Right hindlimb (tissue), 1 donor: ENCODE measurements at places on chromosomes 1 and 21.
A peak's percentile ranks its signal among the peaks of the same experiment; 100 is the strongest.

DNA sequence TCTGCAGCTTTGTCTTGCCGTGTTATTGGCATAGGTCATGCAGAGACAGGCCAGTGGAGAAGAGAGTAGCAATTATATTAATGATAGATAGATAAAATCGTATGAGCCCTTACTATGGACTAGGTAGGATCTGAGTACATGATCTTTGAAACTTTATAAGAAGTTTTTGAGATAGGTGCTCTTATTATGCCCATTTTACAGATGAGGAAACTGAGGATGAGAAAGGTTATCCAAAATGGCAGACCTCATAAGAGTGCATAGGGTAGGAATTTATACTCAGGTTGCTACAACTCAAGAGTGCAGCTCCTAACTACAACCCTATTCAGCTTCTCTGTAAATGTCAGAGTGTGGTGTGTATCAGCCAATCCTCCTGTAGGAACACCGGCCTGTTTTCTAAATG, 89.6 kb downstream of the SLC35F3 start:
- DNase-seq = no peak

DNA sequence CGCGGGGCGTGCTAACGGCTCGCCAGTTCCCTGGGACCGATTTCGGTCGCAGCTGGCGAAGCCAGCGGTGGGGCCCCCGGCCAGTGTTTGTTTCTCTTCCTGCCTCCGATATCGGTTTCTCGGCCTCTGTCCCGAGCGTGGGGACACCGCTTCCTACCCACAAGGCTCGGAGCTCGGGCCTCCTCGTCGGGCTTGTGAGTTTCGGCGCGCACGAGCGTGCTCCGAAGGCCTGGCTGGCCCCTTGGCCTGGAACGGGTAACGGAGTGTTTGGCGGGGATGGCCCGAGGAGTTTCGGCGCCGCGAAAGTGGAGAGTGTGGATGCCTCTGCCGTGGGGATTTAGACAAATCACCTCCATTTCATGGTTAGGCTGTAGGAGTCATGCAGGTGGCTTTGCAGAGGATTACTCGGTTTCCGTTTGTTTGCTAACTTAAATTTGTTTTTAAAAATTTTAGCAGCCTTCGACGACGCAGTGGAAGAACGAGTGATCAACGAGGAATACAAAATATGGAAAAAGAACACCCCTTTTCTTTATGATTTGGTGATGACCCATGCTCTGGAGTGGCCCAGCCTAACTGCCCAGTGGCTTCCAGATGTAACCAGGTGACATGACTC, 559 bp downstream of the RBBP4 start:
- no peak for DNase-seq

DNA sequence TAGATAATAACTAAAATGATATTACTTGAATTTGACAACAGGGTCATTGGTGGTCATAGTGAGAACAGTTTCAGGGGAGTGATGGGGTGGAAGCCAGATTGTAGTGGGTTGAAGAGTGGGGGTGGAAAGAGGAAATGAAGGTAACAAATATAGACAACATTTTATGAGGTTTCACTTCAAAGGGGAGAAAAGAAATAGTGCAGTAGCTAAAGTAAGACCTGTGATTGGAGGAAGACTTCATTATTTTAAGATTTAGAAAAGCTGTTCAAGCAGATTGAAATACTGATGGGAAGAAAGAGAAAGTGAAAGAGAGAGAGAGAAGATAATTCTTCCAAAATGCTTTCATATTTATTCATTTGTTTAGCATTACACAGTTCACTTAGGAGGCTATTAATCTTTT, 52.0 kb upstream of the KCNA3 start:
- no peak for DNase-seq

DNA sequence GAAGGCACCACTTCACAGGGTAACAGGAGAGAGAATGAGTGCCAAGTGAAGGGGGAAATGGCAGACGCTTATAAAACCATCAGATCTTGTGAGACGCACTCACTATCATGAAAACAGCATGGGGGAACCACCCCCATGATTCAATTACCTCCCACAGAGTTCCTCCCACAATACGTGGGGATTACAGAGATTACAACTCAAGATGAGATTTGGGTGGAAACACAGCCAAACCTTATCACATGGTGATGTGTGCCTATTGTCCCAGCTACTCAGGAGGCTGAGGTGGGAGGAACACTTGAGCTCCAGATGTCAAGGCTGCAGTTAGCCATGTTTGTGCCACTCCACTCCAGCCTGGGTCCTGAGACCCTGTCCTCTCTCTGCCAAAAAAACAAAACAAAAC, 56.0 kb upstream of the DSCAM start:
- no peak for DNase-seq

GRCh38 chr1:19616489-19616888, 27.6 kb upstream of the NBL1 start:
- no peak for DNase-seq

DNA sequence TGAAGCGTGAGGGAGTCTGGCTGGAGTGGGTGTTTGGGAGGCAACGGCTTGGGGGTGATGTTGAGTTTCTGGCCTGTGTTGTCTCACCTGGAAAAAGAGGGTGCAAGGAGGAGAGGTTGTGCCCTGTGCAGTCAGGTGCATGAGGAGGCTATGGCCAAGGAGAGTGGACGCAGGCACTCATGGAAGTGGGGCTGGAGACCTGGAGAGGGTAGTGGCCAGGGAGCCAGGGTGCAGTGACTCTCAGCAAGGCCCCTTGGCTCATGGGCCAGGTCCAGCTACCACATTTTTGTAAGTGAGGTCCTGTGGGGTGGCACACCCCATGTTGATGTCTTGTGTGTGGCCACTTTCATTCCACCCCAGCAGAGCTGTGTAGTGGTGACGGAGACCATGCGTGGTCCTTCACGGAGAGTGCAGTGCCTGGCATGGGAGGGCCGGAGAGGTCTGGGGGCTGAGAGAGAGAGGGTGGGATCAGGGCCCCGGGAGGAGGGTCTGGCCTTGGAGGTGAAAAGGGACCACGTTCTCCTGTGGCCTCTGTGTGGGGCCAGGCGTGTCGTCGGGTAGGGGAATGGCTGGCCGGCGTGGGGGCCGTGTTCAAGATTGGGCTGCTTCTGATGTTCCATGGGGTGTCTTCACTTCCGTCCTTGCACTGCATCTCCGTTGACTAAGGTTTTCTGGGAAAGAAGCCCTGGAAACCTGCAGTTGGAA, 6.1 kb downstream of the SNAP47 start:
- no peak for DNase-seq

DNA sequence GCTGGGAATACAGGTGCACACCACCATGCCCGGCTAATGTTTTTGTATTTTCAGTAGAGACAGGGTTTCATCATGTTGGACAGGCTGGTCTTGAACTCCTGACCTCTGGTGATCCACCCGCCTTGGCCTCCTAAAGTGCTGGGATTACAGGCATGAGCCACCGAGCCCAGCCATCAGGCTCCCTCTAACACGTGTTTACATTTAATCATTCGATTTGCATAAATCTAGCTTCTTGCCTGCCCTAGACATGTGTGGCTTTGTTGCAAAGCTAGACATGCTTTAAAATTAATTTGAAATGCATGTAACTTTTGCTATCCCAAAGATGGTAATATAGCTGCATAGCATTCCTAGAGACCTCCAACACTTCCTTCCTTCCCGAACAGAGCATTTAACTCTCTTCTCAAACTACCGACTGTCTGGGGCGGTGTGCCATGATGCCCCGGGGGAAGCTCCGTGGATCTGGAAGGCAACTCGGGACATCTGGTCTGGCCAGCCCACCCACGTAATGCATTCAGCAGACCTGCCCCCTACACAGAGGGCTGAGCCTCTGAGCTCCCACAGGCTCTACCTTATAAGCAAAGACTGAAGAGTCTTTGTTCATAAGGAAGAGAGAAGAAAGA, 34.6 kb upstream of the NID1 start:
- DNase-seq = peak; percentile 76

DNA sequence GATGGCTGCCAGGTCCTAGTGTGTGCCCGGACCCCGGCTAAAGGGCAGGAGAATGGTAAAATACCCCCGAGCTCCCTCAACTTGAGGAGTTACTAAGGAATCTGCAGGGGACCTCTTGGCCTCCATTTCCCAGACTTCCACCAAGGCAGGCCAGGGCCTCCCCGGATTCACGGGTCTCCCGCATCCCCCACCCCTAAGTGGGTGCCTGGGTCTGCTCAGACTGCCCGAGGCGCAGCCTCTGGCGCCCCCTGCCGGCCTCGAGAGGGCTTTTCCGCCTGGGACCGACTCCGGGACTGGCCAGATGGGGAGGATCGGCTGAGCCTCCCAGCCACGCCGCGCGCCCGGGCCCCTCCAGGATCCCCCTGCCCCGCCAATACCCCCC, 1.7 kb downstream of the PLEKHG5 start:
- DNase-seq = peak; percentile 76

GRCh38 chr1:162910161-162910560, 49.2 kb upstream of the CCDC190 start:
- DNase-seq = no peak

- DNase-seq = no peak
These were observed 38.0 kb downstream of the NAV1 start for GRCh38 chr1:201576914-201577313.

- DNase-seq = no peak
These were observed 20.4 kb downstream of the SLC25A33 start for GRCh38 chr1:9559673-9560072.

GRCh38 chr21:38306433-38307141, 49.8 kb downstream of the KCNJ15 start:
- DNase-seq = no peak

DNA sequence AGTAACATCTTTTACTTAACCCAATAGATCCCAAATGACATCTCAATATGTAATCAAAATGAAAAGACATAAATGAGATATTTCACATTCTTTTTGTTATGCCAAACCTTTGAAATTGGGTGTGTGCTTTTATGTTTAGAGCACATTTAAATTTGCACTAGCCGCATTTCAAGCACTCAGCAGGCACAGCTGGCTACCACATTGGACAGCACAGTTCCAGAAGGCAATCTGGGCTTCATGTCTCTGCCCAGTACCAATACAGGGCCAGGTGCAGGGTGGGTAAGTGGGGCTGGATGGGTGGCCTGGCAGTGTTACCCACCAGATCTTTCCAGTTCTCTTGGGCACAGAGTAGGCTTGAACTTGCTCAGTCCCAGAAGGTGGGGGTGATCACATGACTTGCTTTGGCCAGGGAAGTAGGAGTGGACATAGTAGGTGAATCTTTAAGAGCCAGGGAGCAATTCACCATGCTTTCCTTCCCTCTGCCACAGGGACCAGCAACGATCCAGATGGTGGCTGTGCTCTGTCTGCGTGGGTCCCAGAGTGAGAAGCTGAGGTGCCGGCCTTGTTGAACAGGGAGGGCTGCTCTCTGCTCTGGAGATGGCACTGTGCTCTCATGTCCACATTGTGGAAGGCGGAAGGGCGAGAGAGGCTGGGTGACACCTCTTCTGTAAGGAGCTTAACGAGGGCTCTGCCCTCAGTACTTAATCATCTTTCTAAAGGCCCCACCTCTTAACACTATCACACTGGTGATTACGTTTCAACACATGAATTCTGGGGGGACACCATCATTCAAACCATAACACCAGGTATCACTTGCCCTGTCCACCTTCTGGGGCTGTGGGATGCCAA, 261.4 kb downstream of the GRIK3 start:
- DNase-seq = no peak

DNA sequence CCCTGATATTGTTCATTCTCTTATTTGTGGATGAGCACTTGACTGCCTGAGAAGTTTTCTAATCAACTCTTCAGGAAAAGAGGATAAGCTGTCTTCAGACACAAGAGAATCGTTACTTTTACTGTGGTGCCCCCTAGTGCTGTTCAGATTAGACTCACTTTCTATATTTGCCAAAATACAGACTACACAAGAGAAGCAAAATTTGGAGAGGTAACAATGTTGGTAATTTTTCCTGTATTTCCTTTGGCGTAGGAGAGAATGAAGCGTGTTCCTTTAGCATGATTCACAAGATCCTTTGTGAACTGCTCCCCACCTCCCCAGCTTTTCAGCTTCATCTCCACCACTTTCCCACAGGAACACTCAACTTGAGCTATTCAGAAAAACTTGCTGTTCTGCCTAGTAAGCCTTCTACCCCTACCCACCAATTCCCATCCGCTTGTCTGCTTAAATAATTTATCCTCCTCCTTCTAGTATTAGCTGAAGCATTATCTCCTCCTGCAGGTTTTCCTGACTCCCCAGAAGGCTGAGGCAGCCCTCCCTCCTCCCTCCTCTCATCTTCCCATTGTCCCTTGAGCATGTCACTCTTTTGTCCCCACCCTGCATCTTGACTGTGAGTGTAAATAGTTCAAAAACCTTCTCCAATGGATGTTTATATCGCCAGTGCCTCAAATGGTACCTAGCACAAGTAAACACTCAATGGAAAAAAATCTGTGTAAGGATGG, 4.5 kb downstream of the TNFSF4 start:
- no peak for DNase-seq

DNA sequence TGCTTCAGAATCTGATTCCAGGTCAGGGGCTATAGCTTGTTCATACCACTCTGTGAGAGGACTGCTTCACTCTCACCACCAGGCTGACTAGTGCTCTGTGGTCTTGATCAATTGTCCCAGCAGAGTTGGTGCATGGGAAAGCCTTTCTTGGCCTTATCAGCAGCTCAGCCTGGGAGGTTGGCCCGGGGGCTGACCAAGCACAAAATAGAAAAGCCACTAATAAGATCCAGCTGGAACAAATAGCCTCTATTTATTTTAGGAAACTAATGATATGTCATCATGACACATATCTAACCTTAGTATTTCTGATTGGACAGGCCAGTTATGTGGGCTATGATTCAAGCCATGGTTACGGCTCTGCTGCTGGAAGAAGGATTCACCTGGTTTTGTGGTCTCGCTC, 134.2 kb downstream of the GDAP2 start:
- DNase-seq = no peak

DNA sequence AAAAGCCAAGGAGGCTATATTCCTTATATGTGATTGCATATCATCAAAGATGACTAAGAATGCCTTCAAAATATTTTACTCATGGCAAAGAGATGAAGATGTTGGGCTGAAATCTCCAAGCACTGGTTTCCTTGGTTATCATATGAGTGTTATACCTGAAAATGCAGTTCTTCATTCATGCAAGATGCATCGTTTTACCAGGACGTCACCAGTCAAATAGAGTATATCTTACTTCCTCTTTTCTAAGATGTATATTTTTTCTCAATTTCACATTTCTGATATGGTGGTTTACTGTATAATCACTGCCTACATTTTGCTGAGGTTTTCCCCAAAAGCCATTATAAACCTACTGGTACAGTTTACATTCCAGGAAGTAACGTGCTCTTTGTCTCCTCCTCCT, 1085.7 kb downstream of the NCAM2 start:
- no peak for DNase-seq

GRCh38 chr1:99481391-99481996, 164.4 kb upstream of the PALMD start:
- peak; percentile 41 for DNase-seq

DNA sequence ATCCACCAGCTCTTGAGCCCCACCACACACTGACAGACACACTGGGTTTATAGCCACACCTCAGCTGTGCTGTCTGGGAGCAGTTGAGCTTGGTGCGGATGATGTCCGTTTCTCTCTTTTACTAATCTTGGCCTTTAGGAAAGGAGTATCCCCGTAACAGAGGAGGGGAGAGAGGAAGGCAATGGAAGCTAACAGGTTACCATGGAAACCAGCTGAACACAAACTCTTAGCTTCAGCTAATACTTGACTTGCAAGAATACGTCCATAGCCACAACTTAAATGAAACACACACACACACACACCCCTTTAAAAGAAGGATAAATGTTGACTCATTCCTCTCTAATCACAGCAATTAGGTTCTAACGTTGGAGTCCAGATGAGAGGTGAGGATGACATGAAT, 28.0 kb upstream of the LRRN2 start:
- DNase-seq = no peak
